ENCODE measurements at places on chromosomes 12 and 14. TPM values are rescaled to one million over a fixed set of nuclear protein-coding genes. Genes with fewer than 3 reads are reported as not detected.

DNA sequence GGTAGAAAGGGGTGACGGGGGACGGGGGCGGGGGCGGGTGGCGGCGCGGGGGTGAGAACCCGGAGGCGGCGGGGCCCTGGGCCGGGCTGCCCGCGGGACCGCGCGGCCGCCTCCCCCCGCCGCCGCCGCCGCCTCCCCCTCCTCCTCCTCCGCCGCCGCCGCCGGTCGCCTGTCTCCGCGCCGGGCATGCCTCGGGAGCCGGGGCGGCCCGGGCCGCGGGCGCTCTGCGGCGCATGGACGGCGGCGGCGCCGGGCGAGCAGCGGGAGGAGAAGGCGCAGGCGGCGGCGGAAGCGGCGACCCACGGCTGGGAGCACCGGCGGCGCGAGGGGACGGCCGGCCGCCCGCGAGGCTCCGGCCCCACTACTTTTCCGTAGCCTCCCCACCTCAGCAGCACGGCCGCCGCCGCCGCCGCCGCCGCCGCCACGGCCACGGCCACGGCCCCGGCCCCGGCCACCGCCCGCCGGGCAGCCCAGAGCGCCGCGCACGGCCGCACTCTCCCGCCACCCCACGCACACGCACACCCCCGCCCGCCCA is at the start of gene NPAS3:
Gene NPAS3 (plus strand): TSS at position 161 of the 535 bp plus-strand sequence.
- peak; percentile 72 for DNase-seq

DNA sequence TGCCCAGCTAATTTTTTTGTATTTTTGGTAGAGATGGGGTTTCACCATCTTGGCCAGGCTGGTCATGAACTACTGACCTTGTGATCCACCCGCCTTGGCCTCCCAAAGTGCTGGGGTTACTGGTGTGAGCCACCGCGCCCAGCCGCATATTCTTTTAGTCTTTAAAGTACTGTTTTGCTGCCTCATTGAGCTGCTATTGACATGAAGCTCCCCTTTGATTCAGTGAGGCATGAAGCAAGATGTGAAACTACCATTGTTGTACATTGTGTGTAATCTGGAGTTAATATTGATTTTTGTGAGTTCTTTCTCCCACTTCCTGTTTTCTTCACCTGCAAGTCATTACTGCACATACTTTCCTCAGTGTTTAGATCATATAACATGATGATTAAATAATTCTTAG is 80.8 kb downstream of the MNAT1 start:
- DNase-seq = no peak

- no peak for DNase-seq
Observed at GRCh38 chr12:166425-167075, 47.4 kb downstream of the SLC6A12 start.

DNA sequence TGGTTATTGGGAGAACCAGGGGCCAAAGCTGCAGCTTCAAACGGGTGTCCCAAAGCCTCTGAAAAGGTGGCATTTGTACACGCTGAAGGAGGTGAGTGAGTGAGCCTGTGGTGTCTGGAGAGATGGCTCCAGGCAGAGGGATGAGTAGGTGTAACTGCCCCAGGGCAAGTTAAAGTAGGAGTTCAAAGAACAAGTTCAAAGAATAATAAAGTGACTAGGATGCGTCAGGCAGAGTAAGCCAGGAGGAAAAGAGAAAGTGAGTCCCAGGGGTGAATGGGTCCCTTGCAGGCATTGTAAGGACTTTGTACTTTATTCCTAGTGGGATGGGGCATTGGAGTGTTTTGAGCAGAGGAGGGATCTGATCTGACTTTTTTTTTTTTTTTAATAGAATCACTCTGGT is 201.4 kb upstream of the PWP1 start:
- no peak for DNase-seq

- peak; percentile 59 for DNase-seq
Observed at GRCh38 chr12:130649101-130650045, 66.7 kb downstream of the RIMBP2 start.

- no peak for DNase-seq
Observed at GRCh38 chr14:35789651-35790050, 19.4 kb downstream of the RALGAPA1 start.

GRCh38 chr14:69354383-69355153 is 43.5 kb downstream of the ERH start:
- peak; percentile 52 for DNase-seq

GRCh38 chr14:95811813-95812212 is 64.8 kb upstream of the TUNAR start:
- no peak for DNase-seq

GRCh38 chr12:52151837-52152783 is 39.7 kb downstream of the KRT80 start:
- peak; percentile 98 for DNase-seq

GRCh38 chr12:22733756-22734155 is 108.8 kb downstream of the ETNK1 start:
- no peak for DNase-seq

DNA sequence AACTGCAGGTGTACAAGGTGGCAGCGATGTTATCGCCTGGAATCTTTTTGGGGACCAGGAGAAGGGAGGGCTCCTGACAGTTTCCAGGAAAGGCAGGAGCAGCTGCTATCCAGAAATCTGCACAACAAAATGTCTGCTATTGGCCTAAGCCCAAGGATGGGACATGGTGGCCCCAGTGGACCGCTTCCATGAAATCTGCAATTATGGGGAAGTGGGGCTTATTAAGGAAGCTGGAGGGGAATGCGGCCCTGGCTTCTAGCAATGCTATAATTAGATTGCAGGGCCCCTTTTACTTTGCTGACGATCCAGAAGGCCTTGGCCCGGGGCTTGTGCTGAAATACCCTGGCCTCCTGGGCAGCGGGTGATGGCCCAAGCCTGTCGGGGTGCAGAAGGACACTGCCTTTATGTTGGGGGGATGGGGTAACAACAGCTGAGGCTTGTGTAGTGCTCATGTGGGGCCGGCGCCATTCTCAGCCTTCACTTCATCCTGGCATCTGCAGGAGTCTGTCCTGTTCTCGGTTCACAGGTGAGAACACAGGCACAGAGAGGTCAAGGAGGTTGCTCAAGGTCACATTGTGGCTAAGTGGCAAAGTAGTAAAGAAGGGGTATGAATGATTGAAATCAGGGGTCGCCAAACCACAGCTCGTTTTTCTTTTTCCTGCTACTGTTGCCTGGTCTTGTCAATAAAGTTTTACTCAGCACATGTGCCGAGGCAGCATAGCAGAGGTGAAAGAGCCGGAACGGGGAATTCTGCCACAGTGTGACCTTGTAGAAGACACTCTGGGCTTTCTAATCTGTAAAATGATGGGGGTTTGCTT is 153.5 kb downstream of the RBM19 start:
- no peak for DNase-seq

- no peak for DNase-seq
Observed at GRCh38 chr12:15538881-15539280, 216.6 kb downstream of the PTPRO start.

- DNase-seq = no peak
Observed at GRCh38 chr14:32329146-32329545, at the start of gene AKAP6. AKAP6 (plus strand) TSS chr14:32329298; CDS start chr14:32433494, 104,196 bp downstream.

DNA sequence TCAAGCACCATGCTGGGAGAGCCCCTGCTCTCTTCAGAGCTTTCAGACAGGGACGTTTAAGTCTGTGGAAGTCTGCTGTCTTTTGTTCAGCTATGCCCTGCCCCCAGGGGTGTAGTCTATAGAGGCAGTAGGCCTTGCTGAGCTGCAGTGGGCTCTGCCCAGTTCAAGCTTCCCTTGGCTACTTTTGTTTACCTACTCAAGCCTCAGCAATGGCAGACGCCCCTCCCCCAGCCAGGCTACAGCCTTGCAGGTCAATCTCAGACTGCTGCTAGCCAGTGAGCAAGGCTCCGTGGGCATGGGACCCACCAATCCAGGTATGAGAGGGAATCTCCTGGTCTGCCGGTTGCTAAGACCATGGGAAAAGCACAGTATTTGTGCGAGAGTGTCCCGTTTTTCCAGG is 37.4 kb upstream of the C12orf71 start:
- DNase-seq = no peak

- peak; percentile 60 for DNase-seq
Observed at GRCh38 chr12:106254724-106255123, 6.9 kb upstream of the CKAP4 start.

DNA sequence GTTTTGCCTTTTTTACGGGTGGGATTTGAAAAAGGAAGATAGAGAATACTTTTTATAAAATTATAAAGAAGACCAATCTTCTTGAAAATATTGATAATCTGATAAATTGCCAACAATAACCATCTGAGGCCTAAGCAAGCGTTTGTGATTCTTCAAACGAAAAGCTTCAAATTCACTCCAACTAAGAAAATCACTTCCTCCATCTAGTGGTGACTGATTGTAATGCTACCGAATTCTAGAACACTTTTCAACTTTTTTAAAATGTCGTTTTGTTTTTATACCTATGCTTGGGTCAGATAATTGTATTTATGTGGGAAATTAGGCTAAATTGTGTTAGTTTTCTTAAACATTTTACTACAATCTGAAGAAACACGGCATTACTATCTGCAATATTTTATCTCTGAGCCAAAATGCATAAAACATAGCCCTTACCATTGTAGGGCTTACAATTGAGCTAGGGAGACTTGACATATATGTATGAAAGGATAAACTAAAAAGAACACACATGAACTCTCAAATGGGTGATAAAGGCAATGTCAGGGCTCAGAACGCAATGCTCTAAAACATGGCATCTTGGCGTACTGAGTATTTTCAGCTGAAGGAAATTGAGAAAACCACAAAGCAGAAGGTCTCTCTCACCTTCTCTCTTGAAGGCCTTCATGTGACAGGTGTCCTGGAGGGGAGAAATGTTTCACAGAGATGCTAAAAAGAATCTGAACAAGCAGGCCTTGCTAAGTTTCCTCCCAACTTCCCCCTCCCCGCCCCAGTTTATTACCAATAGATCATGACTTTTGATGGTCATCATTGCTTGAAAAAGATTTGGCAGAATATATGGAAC is 36.8 kb upstream of the G2E3 start:
- DNase-seq = peak; percentile 9

Gene HCAR3
- total RNA-seq = not detected

Gene MAX
- total RNA-seq = 21.6 TPM

Gene SSPN
- 0.31 TPM for total RNA-seq

Gene CLECL1
- total RNA-seq = not detected

Gene SERPINA4
- total RNA-seq = not detected

Gene FAR2
- 16.2 TPM for total RNA-seq

Gene BIN2
- total RNA-seq = not detected

Gene MGP
- not detected for total RNA-seq

Gene C12orf50
- not detected for total RNA-seq

Gene MIP
- not detected for total RNA-seq

Gene WDR20
- total RNA-seq = 16.5 TPM

Gene TEX52
- total RNA-seq = not detected

Gene PUS7L
- 11.9 TPM for total RNA-seq

Gene KRT4
- total RNA-seq = not detected
